ENCODE measurements at places on chromosomes 1 and 21.

DNA sequence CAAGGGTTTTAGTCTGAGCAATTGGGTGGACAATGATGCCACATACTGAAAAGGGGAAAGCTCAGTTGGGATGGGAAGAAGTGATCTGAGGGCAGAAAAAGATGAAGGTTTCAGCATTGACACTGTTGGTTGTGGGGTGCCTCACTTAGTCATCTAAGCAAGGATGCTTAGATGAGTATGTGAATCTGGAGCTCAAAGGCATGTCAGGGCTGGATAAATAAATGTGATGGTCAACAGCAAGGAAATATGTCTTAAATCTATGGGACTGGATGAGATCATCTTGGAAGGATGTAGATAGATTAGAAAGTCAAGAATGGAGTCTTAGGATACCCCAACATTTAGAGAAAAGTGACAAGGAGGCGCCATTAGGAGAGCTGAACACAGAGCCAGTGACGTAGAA, 114.6 kb downstream of the ZBTB18 start:
- no peak for DNase-seq

DNA sequence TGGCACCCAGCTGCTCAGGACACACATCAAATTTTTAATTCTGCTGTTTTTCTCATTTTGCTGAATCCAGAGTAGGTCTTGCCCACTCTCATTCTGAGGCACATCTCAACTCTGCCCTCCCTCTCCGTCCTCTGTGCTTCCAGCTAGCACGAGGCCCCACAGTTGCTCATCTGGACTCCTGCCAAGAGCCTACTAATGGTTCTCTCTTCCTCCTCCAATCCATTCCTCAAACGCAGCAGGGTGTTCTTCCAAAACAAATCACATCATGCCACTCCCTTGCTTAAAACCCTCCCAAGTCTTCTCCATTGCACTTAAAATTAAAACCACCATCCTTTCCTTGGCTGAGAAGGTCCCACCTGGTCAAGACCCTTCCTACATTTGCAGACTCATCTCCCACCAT, 49.8 kb upstream of the SCAF4 start:
- DNase-seq, result no peak

DNA sequence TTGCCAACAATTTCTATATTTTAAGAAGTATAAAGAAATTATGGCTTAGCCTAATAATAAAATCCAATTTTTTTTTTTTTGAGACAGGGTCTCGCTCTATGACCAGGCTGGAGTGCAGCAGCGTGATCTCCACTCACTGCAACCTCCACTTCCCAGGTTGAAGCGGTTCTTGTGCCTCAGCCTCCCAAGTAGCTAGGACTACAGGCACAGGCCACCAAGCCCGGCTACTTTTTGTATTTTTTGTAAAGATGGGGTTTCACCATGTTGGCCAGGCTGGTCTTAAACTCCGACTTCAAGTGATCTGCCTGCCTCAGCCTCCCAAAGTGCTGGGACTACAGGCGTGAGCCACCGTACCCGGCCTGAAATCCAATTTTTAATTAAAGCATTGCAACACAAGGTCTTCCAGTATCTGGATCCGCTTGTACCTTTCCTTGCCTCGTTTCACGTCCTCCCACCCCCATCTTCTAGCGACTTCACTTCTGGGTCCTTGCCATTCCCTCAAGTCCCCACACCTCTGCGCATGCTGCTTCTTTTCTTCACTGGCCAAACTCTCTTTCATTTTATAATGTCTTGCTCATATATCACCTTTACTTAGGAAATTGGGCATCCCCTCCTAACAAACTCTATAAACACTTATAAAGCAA, 2.3 kb downstream of the FUBP1 start:
- DNase-seq, result no peak

DNA sequence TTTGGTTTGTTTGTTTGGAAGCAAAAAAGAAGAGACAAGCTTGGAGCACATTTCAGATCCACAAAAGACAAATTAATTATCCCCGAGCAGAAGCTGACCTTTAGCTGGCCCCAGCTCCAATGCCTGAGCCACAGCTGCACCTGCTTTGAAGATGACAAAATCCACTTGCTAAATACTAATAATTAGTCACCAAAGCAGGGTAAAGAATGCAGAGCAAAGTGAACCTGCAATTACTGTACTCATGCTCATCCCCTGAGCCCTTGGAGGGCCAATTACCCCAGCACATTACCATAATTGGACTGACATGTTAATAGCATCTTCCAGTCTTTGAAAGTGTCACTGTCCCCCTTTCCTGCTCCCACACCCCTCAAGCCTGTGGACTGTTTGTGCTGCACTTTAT, 38.2 kb upstream of the KCND3 start:
- no peak for DNase-seq

GRCh38 chr1:38997034-38997900, 6.2 kb downstream of the AKIRIN1 start:
- DNase-seq, result no peak

Measured in WTC11 (cell line).